IMR-90 (cell line): ENCODE measurements at places on chromosomes 2 and 18. TPM values are rescaled to one million over a fixed set of nuclear protein-coding genes. Genes with fewer than 3 reads are reported as not detected.

DNA sequence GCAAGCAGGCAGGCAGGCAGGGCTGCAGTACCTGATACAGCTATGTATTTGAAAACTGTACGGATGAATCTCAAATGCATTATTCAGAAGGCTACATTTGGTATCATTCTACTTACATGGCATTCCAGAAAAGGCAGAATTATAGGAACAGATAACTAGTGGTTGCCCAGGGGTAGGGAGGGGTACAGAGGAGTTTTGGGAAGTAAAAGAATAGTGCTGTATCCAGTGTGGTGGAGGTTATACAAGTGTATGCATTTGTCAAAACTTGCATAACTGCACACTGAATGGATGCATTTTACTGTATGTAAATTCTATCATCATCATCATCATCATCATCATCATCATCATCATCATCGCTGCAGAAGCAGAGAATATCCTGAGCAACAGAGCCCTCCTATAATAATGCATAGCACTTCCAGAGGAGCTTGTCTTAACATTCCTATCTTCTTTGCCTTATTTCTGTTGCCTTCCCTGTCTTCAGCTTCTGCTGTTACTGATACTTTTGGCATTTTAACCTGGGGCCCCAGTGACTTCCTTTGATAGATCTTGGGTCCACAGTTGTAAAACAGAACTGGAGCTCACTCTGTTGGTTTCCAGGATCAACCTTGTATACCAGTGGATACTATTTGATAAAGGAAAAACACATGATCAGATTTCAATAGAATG is 155.5 kb upstream of the OTX1 start:
- DNase-seq, result no peak

GRCh38 chr2:171792886-171793580 is 101.0 kb downstream of the SLC25A12 start:
- DNase-seq, result no peak

DYNC1I2 gene
- 114 and 140 TPM in 2 replicates for total RNA-seq

DNA sequence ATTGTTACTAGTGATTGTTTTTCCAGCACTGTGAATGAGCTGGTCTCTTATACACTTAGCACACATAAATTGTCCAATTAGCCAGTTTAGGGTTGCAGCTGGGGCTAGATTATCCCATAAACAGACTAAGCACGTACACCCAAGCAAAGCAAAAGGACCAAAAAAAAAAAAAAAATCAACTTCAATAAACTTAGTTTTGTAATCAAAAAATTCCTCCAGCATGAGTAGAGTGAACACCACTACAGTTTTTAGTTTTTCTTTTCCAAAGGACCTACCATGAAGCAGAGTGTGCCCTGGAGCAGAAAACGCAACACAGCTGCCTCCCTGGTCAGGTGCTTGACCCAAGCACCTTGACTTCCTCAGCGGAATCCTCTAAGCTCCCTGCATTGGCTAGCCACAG is 249.4 kb upstream of the SLC14A2 start:
- no peak for DNase-seq

- DNase-seq, result peak; percentile 70
These were observed 601.1 kb upstream of the SETBP1 start for GRCh38 chr18:44079606-44080005.
